ENCODE measurements at places on chromosomes 3 and 15. TPM values are rescaled to one million over a fixed set of nuclear protein-coding genes. Genes with fewer than 3 reads are reported as not detected.

DNA sequence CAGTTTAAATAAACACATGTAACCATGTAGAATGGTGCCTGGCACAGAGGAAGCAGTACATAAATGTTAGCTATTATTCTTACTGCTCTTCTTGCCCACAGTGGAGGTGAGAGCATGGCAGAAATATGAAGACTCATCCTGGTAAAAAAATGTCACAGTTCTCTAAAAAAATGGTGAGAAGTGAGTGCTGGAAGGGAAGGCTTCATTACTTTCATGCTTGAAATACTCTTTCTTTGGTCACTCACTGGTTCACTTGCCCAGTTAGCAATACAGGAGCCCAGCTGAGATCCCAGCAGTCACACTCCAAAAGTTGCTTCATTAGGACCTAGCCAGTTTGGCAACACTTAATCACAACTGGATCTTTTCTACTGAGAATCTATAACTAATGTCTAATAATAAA, 1017.2 kb downstream of the TUSC7 start:
- DNase-seq, result no peak
- no peaks in the 10 kb centered on the region for H3K36me3 ChIP-seq
- no peak overlapping the region for H3K4me3 ChIP-seq
- H3K27ac ChIP-seq, result no peak overlapping the region
- H3K27me3 ChIP-seq, result no peaks in the 10 kb centered on the region
- no peaks in the 10 kb centered on the region for H3K4me1 ChIP-seq

DNA sequence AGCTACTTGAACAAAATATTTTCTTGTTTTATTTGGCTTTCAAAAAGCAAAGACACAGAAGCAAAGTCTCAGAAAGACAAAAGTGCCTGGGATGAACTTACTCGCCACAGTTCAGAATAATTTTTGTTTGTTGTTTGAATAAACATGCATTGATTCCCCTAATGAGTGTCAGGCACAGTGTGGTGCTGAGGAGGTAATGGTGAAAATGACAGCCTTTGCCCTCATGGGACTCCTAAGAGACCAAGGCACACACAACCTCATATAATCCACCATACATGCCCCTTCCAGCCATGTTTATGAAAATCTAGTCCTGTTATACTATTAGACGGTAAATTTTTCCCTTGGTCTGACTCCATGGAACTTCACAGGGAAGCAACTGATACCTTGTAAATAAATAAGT, 2.5 kb downstream of the GOLIM4 start:
- H3K4me1 ChIP-seq, result peaks cover 18% of the 10 kb centered on the region
- no peak overlapping the region for H3K27ac ChIP-seq
- no peaks in the 10 kb centered on the region for H3K36me3 ChIP-seq
- DNase-seq, result no peak

- no peak for DNase-seq
- H3K27ac ChIP-seq, result no peak overlapping the region
- H3K4me3 ChIP-seq, result no peak overlapping the region
- no peaks in the 10 kb centered on the region for H3K27me3 ChIP-seq
Measured at GRCh38 chr3:120477781-120478180, 27.0 kb upstream of the FSTL1 start.

DNA sequence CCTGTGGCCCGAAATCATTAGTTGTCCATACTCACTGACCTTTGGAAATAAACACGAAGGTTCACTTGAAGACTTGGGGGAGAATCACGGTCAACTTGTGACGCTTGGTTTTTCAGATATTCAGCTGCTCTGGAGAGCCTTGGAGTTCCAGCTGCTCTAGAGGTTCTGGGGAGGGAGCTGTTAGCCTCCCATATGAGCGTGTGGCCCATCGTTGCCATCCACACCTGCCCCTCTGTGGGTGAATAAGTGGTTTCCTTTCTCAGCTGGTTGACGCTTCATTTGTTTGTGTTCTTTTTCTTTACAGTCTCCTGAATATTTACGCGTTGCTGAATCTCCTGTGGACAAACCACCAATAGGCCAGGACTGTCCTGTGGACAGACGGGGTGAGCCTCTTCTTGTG, 35.6 kb downstream of the APBA2 start:
- H3K27ac ChIP-seq, result peak overlapping the region; percentile 14
- H3K4me1 ChIP-seq, result peaks cover 41% of the 10 kb centered on the region
- peak; percentile 34 for DNase-seq
- peaks cover 4% of the 10 kb centered on the region for H3K36me3 ChIP-seq
- no peak overlapping the region for H3K4me3 ChIP-seq

DNA sequence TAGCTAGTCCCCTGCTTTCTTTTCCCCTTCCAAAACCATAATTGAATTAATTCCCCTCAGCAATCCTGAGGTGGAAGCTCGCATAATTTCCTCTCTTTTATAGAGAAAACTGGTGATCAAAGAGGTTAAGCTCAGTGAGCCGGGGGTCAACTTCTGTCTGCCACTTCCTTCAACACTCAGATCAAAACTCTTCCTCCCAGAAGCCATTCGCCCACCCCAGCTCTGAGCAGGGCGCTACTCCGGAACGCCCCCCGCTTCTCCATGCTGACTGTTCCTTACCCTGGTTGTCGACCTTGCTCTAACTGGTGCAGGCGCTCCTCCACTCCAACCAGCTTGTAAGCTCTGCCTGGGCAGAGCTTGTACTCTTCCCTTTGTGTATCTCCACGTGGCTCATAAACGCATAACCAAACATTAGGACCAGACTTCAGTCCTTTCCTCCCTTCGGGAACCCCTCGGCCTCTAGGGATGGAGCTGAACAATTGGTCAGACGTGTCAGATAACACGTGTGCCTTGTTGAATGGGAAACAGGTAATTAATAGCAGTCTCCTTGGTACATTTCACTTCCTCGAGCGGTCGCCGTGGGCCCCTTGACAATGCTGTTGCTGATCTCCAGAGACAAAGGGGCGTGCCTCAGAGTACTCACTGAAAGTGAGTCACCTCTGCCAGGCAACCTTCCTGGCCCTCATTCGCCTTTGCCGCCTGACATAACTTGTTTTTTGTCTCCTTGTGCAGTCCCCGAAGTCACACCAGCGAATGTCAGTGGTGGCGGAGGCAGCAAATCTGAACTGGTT, 71.8 kb downstream of the IL5RA start:
- H3K4me3 ChIP-seq, result no peak overlapping the region
- no peak for DNase-seq
- no peak overlapping the region for H3K27ac ChIP-seq
- H3K4me1 ChIP-seq, result no peaks in the 10 kb centered on the region
- H3K27me3 ChIP-seq, result no peaks in the 10 kb centered on the region
- no peaks in the 10 kb centered on the region for H3K36me3 ChIP-seq

- no peak overlapping the region for H3K4me3 ChIP-seq
- H3K27me3 ChIP-seq, result no peaks in the 10 kb centered on the region
- no peak for DNase-seq
- H3K27ac ChIP-seq, result no peak overlapping the region
- H3K36me3 ChIP-seq, result no peaks in the 10 kb centered on the region
Measured at GRCh38 chr15:67865331-67865730, 25.5 kb upstream of the RNU6-1 start.

DNA sequence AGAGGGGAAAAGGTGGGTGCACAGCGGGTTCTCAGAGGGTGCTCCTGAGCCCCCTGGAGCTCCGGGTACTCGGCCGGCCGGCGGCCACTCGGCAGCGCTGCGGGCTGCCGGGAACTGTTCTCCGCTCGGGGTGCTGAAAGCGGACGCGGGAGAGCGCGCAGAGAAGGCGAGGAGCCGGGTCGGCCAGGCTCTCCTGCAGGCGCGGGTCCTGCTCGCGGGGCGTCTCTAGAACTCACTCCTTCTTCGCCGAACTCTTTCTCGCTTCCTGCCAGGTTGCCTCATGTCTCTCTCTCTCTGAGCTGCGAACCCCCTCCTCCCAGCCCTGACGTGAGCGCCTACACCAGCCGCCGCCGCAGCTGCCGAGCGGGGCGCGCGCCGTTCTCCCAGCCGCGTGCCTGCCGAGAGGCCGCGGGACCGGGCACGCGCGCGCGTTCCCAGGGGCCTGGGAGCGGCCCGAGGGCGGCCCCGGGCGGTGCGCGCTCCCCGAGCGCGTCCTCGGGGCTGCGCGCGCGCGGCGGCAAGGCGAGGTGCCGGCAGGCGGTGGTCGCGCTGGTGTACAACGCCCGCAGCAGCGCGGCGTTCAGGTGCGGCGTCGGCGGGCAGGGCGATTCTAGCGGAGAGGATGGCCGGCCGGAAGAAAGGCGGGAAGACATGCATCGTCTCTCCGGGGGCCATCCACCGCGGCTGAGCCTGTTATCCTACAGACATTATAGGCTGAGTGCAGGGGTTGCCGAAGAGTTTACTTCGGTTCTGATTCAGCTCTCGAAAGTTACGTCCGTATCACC, at the start of gene PEX5L:
TSS of gene PEX5L (minus strand) at position 267 of the 785 bp plus-strand sequence. CDS start 338 bp downstream, outside the sequence.
- H3K4me3 ChIP-seq, result peak within 1 kb of the TSS; percentile 45
- peak; percentile 80 for DNase-seq
- peaks cover 4% of the 10 kb centered on the region for H3K4me1 ChIP-seq
- peaks cover 45% of the 10 kb centered on the region for H3K27me3 ChIP-seq
- no peak within 1 kb of the TSS for H3K27ac ChIP-seq
- H3K36me3 ChIP-seq, result no peaks in the 10 kb centered on the region

GRCh38 chr15:88498996-88499395, 31.5 kb downstream of the MRPS11 start:
- no peaks in the 10 kb centered on the region for H3K4me1 ChIP-seq
- DNase-seq, result no peak
- H3K4me3 ChIP-seq, result no peak overlapping the region

DNA sequence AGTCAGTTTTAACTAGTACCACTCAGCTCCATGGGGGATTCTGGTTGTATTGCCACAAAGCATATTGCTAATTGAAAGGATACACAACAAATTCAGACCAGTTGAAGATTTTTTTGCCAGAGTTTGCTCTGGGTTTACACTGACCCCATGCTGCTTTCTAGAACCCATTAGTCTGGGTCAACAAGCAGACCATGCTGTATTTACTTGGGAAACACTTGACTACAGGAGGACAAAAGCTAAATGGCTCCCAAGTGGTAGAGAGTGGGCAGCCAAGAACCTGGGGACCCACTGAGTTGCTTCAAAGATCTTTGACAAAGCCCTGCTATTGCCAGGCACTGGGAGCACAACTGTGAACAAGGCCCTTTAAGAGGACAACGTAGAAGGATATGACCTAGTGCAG, 86.8 kb upstream of the PSMD6 start:
- no peak overlapping the region for H3K4me3 ChIP-seq
- H3K4me1 ChIP-seq, result no peaks in the 10 kb centered on the region
- no peaks in the 10 kb centered on the region for H3K36me3 ChIP-seq
- DNase-seq, result no peak

- H3K27me3 ChIP-seq, result no peaks in the 10 kb centered on the region
- no peaks in the 10 kb centered on the region for H3K36me3 ChIP-seq
- H3K27ac ChIP-seq, result no peak overlapping the region
- no peaks in the 10 kb centered on the region for H3K4me1 ChIP-seq
Measured at GRCh38 chr3:190432216-190432615, 17.5 kb downstream of the TMEM207 start.

GRCh38 chr15:51092480-51093040, 2.1 kb downstream of the TNFAIP8L3 start:
- no peak overlapping the region for H3K27ac ChIP-seq
- DNase-seq, result no peak
- H3K4me3 ChIP-seq, result no peak overlapping the region
- H3K36me3 ChIP-seq, result no peaks in the 10 kb centered on the region

DNA sequence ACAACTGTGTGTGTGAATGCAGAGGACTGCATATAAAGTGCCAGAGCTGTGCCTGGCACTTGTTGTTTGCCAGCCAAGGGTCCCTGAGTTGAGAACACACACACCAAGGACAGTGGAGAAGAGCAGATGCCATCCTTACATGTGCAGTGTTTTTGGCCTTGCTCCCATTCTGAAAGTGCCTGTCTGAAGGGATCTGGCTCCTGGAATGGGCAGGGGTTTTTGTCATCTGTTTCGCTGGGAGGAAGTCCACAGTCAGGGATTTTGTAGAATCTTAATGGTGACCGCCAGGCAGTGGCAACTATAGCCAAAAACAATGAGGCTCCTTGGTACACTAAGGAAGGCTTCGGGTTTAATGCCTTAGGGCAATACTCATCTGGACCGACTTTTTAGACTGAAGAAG, 63.7 kb downstream of the DUT start:
- H3K27ac ChIP-seq, result no peak overlapping the region
- no peaks in the 10 kb centered on the region for H3K36me3 ChIP-seq
- no peaks in the 10 kb centered on the region for H3K27me3 ChIP-seq

DNA sequence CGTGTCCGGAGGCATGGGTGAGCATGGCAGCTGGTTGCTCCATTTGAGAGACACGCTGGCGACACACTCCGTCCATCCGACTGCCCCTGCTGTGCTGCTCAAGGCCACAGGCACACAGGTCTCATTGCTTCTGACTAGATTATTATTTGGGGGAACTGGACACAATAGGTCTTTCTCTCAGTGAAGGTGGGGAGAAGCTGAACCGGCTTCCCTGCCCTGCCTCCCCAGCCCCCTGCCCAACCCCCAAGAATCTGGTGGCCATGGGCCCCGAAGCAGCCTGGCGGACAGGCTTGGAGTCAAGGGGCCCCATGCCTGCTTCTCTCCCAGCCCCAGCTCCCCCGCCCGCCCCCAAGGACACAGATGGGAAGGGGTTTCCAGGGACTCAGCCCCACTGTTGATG, 49.5 kb downstream of the PGPEP1L start:
- H3K4me3 ChIP-seq, result no peak overlapping the region
- DNase-seq, result no peak
- H3K27ac ChIP-seq, result no peak overlapping the region
- no peaks in the 10 kb centered on the region for H3K27me3 ChIP-seq

DNA sequence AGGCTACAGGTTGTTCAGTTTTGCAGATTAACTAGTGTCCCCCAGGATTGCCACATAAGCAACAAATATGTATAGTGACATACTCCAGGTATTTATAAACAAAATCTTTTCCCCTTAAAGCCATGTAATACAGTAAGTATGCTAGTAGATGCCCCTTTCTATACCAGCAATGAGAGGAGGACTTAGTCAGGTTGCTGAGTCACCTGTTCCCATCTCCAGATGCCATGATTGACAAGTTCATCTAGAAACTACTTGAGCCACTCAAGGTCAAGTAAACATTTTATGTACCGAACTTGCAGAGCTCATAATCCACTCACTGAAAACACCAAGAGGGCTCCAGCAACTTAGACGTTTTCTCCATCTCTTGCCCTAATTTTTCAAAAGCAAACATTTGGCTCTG, 18.2 kb downstream of the SLC9A9 start:
- DNase-seq, result no peak
- no peaks in the 10 kb centered on the region for H3K36me3 ChIP-seq
- no peaks in the 10 kb centered on the region for H3K4me1 ChIP-seq
- no peak overlapping the region for H3K27ac ChIP-seq
- H3K4me3 ChIP-seq, result no peak overlapping the region

The ERICH6 gene
- 0.14 TPM for total RNA-seq

The CORO2B gene
- 0.57 TPM for total RNA-seq

The HHLA2 gene
- total RNA-seq, result 0.24 TPM

The UQCRC1 gene
- total RNA-seq, result 159 TPM

Data from thymus (tissue), 14 donors.